T-helper 9 cell (primary cell): ENCODE measurements at places on chromosomes 5 and 9.

- no peak for DNase-seq
Measured at GRCh38 chr5:96590796-96591195, 71.4 kb upstream of the CAST start.

GRCh38 chr5:153755913-153756500, 265.5 kb downstream of the GRIA1 start:
- DNase-seq, result no peak

- DNase-seq, result no peak
Measured at GRCh38 chr9:106897751-106898150, 34.8 kb downstream of the ZNF462 start.

DNA sequence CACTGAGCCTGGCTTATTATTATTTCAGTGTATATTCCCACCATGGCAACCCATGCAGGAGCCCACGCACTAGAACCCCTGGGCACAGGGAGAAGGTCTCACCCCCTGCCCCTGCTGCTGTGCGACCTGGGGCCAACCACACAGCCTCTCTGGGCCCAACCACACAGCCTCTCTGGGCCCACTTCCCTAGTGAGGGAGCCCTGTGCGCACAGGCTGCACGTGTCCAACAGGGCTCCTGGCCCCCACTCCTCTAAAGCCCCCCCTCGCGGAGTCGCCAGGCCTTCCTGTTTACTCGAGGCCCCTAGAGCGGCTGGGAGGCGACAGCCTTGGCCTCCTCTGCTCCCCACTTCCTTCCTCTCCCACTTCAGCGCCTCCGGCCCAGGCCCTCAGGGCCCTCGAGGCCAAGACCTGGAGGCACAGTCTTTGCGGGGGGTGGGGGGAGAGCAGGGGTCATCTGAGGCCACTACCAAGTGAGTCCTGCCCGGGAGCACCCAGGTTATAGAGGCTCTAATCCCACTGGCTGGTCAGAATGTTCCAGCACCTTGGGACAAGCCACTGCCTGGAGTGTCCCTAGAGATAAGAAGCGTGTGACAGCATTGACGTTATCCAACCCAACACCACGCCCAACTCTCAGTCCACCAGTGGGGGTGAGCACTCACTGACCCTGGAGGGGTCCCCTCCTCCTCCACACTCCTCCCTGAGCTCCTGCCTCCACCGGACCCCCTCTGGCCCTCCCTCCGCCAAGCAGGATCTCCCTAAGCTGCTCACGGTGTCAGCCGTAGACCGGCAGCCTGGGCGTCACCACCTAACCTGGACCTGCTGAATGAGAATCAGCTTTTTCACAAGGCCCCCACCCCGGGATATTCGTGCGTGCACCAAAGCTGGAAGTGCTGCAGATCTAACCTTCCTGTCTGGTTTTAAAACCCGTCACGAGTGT, 7.9 kb upstream of the ENG start:
- DNase-seq, result peak; percentile 29

- DNase-seq, result no peak
Measured at GRCh38 chr5:31435730-31436129, 96.2 kb downstream of the DROSHA start.

GRCh38 chr5:57816108-57816507, 333.5 kb upstream of the ACTBL2 start:
- no peak for DNase-seq

DNA sequence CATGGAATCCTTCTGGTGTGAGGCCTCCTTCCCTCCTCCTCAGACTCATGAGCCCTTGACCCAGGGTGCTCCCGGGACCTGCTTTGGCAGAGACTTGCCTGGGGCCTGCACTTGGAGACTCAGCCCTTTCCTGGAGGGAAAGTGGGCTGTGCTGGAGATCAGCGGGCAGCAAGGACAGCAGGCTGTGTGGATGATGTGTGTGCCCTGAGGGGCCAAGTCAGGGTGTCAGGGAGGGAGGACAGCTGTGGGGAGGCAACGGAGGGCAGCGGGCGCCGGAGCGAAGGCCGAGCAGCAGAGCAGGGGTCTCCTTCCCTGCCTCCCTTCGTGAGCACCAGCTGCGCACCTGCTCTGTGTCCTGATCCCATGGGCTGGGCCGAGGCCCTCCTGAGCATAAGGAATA, 6.1 kb upstream of the CSF2 start:
- no peak for DNase-seq

GRCh38 chr5:129629575-129629974, 118.3 kb upstream of the MINAR2 start:
- DNase-seq, result no peak

DNA sequence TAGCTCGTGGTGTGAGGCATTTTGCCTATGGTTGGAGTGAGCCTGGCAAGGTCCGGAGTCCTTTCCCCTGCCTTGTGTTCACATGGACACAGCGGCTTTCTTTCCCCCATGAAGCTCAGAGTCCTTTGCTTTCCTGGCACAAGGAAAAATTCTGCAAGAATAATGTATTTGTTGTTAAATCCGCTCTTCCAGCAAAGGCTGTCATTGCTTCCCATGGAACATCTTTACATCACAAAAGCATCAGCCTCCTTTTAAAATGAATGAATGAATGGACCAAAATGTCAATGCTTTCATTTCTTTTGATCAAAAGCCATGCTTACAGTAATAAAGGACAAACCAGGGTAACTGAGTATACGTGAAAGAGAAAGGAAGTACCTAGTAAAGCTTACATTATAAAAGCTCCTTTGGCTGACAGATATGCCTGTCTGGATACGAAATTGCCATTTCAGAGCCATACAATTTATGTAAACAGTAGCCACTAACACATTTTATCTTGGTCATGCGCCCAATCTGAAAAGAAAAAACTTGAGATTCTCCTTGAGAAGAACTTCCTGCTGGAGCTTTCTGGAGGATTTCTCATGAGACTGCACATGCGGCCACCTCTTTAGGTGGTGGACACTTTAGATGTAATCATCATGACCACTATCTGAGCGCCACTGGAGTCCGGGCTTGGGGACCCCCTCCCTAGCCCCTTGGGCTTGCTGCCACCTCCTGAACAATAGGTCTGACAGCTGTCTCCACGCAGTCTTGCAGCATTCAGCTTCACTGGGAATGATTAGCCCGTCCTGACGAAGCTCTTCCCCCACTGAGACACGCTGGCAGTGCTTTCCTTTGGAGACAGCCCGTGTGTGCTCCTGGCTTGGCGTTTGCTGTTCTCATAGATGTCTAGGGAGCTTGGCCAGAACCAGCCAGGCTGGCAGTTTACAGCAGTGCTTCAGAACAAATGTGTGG, 355.9 kb downstream of the ADAMTS6 start:
- no peak for DNase-seq

GRCh38 chr5:168916266-168916665, 337.1 kb upstream of the PANK3 start:
- DNase-seq, result no peak

- no peak for DNase-seq
Measured at GRCh38 chr5:1521671-1522600, 1.8 kb downstream of the LPCAT1 start.

DNA sequence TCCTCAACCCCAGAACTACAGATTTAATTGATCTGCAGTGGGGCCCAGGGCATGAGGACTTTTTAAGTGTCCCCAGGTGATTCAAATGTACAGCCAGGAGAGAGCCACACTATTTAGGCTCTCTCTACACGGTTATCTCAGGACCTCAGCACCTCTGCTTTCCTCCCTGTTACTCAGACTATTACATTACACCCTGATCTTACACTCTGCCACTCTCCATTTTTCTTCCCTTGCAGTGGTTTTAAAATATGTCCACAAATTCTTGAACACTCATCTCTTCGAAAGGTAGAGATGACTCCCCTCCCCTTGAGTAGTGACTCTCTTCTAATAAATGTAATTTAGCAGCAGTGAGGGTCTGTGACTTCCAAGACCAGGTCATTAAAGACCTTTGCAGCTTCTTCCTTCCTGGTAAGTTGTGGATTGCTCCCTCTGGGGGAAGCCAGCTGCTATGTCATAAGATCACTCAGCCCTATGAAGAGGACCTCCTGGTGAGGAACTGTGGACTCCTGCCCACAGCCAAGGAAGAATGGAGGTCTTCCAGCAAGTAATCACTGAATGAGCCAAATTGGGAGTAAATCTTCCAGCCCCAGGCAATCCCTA, 87.5 kb upstream of the SSBP2 start:
- DNase-seq, result no peak

DNA sequence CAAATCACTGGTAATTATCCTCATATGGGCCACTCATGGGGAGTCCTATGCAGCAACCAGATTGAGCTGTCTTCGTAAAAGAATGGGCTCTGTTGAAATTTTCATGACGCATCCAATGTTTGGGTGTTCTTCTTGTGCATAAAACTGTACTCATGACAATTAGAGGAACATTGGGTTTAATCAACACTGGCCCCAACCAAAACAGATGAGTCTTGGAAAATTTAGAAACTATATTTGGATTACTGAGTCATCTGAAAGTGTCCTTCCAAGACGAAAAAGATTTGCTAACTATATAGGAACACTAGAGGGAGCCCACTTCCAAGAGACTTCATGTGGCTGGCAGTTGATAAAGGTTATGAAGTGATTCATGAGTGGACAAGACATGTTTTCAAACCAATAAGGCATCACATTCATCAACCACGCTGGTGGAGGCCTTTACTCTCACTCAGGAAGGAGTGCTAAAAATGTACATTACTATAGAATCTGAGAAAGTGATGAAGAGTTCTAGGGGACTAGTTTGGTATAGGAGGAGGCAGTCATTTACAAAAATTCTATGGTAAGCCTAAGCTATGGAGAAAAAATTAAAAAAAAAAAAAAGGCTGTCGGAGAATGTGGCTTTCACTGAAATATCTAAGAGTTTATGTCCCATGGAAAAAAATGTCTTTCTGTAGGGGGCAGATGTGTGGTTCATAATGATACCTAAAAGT, 313.5 kb downstream of the PRDM9 start:
- no peak for DNase-seq

DNA sequence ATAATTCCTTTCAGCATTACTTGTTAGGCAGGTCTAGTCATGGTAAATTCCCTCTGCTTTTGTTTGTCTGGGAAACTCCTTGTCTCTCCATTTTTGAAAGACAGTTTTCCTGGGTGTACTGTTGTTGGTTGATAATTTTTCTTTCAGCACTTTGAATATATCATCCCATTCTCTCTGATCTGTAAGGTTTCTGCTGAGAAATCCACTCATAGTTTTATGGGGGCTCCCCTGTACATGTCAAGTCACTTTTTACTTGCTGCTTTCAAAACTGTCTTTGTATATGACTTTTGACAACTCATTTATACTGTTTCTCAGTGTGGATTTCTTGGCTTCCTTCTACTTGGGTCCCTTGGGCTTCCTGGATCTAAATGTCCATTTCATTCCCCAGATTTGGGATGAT, 16.5 kb downstream of the MEIKIN start:
- no peak for DNase-seq

DNA sequence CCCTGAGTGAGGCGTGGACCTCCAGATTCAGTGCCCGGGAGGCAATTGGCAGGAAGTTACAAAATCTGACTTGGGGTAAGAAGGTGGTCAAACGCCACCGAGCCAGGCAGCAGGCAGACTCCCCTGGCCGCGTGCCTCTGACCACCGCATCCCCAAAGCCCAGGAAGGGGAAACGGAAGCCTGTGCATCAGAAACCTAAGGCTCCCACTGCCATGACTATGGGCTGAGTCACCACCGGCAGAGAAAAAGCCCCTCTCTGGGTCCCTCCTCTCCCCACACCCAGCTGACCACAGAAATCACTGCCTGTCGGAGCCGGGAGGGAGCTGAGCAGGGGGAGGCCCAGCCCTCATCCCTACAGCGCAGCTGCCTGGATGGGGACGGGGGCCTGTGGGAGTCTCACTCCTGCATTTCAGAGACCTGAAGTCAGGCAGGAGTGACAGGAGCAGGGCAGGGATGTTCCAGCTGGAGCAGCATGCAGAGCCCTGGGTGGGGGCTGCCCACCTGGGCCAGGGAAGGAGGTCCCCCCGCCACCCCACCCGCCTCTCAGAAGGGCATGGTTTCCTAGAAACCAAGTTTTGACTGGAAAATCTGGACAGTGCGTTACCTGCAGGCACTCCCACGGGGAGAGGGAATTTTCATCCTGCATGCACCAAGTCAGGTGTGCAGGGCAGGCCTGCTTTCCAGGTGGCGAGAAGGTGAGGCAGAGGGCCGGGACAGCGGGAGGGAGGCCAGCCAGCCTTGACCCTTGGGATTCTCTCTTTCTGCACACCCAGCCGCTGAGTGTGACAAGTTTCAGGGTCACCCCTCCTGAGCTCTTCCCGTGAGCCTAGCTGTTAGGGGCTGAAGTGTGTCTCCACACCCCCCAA, 68.2 kb downstream of the LRSAM1 start:
- DNase-seq, result no peak

GRCh38 chr9:34413231-34413852, 36.6 kb upstream of the MYORG start:
- DNase-seq, result peak; percentile 8

DNA sequence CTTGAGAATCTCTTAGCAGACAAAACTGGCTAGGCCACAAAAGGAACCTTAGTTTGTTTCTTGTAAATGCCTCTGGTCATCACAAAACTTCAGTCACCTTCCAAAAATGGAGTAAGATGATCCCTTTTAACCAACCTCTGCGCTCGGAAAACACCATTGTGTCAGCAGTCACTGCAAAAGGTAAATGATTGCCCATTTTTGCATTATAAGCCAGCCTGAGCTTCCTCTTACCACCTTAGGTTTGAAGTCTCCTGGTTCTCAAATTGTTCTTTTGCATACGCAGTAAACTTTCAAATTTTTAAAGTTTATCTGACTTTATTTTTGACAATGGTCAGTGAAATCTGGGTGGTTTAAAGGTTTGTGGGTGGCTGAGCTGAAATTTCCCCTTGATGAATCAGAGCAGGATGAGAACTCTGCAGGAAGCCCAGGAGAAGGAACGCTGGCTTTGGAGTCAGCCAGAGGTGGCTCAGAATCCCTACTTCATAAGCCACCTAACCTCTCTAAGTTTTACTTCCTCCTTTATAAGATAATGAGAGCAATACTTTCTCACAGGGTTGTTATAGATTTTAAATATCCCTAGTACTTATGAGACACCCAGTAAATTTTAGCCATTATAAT, 131.4 kb downstream of the MED10 start:
- DNase-seq, result no peak

GRCh38 chr9:92721548-92721947, 43.1 kb downstream of the BICD2 start:
- no peak for DNase-seq

DNA sequence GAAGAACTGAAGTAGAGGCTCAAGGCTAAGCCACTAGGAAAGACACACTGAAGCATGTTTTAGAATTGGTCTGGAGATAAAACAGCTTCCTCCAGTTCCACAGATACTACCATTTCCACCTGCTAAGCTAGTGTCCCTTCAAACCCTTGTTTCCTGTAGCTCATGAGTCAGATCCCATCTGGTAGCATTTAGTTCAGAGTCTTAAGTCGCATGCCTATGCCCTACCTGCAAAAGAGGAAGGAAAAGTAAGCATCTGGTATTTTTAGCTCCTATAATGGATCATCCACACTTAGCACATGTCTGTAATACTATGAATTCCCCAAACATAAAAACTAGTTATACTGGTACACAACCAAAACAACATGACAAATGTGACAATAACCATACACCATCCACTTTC, 92.1 kb downstream of the CDKN2A start:
- no peak for DNase-seq

GRCh38 chr9:82565188-82565969, 497.6 kb downstream of the RASEF start:
- no peak for DNase-seq
